ENCODE measurements at places on chromosomes 7 and 10.

DNA sequence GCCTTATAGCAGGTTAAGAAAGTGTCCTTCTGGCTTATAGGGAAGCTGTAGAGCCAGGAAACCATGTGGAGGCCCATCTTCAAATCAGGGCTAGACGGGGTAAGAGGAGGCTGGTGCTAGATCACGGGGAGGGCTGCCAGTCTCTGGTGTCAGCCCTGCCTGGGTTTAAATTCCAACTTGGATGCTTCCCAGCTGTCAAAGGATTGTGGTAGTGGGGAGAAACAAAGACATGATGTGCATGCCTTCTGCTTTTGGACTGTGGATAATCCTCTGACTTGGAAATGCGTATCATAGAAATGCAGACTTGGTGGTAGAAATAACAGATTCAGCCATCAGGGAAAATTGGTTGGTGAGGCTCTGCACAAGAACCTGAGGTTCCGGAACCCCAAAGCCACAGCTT lies 325.6 kb downstream of the PHTF2 start:
- DNase-seq = no peak

DNA sequence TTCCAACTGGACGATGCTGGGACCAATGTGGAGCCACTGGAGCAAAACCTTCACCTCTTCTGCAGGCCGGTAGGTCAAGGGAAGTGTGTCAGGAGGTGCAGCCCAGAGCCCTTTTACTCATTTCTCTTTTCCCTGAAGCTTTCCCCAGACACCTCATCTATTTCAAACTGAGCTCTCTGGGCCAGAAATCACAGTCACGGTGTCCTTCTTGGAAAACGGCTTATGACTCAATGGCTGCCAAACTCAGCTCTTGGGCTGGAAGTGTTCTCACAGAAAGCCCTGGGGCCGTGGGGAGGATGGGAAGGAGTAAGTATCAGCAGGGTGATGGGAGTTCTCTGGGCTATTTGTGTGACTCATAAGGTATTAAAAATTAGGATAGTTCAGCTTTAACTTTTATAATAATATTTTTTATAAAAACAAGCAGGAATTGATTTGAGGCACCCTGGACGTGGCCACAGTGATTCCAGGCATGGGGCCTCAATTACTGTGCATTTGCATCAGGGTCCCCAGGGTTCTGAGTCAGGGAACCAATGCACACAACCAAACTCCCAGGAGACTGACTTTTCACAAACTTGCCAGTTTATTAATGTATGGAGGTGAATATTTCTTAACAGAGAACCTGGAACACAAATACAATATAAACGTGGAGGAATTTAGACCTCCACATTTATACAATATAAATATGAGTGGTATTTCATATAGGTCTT lies 187.4 kb upstream of the TMEM72 start:
- DNase-seq = no peak

- DNase-seq = no peak
These were observed 252.9 kb downstream of the HGF start for GRCh38 chr7:81516898-81517297.

GRCh38 chr10:97519342-97519741 lies 20.6 kb downstream of the UBTD1 start:
- no peak for DNase-seq

DNA sequence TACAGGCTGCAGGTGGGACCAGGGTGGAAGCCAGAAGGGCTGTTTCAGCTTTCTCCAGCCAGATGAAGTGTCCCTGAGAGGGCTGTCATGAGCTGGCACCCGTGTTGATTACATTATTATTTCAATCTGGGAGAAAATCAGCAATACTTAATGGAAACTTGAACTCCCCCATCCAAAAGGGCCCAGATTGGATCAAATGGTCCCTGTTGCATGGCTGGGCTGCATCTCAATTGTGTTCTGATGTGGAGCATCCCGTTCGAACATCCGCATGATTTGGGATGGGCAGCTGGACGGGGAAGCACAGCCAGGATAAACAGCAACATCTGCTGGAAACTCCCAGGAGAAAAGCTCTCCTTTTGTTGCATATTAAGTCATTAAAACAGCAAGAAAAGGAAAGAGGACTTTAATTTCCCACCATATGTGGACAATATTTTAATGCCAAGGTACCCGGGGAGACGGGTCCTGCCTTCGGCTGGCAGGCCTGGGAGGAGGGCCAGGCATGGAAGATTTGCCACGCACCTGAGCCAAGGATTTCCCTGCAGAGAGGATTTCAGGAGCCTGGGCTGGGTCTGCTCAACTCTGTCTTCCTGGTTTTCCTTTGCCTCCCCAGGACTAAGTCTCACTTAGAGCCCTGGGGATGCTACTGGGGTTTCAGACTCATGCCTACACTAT lies 52.4 kb downstream of the NPTX2 start:
- no peak for DNase-seq

- DNase-seq = no peak
These were observed 63.5 kb upstream of the C1GALT1 start for GRCh38 chr7:7118822-7119221.

DNA sequence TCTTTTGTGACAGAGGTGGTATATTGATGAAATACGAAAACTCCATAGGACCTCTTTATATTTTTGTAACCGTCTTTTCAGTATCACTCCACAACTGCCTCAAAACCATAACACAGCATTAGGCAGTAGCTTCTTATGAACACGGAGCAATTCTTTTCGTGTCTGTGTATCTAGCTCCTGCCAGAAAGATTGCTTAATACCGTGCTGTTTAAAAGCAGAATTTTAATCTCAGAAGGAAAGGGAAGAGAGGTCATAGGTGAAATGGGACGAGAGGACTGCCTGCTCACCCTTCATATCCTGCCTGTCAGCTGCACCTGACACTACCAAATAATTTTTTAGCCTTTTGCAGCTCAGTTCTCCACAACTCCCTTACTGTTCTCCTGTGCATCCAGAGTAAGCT lies 200.7 kb downstream of the DNAH11 start:
- no peak for DNase-seq

DNA sequence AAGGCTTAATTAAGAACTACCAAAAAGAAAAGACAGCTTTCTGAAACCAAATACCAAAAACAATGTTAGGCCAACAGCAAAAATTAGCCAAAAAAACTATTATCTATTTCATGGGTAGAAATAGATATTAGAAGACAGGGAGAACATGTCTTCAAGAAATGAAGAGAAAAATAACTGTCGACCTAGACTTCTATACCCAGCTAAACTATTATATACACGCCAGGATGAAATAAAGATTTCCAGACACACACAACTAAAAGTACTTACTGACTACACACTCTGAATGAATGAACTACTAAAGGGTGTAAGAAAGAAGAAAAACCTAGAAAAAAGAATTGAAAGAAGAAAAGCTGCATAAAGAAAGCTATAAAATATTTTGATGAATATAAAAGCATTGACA lies 11.5 kb upstream of the CDHR3 start:
- DNase-seq = no peak

DNA sequence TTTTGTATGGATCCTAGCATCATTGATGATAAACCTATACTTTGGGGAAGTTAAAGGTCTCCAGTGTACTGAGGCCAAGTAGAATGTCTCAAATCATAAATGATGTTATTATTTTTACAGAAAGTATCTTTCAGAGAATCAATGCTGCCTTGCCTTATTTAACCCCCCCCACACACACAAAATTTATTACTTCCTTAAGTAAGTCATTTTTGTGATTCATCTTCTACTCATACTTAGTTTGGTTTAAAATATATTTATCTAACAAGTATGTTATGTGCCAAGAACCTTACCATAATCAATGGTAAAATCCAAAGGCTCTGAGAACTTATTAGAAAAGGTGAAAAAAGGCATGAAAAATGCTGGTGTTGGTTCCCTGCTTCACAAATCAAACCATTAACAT lies 18.8 kb upstream of the CLDN12 start:
- DNase-seq = no peak

GRCh38 chr10:6171881-6172695 lies 30.6 kb upstream of the PFKFB3 start:
- DNase-seq = no peak

GRCh38 chr7:102190776-102191350 lies 95.8 kb upstream of the SH2B2 start:
- DNase-seq = no peak

DNA sequence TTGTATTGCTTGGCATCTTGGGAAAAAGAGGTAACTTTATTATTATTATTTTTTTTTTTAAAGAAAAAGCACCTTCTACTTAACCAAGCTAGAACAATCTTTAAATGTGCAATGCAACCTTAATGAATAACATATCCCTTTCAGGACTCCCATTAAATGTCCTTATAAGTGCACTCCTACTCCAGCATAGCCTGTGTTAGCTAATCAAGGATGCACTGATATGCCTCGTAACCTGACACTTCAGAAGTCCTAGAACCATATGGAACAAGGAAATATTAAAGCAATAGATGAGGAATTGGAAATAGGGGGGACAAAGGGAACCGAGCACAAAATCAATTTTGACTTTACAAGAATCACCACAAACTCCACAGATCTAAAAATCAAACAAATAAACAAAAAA lies 522.4 kb downstream of the PARD3 start:
- no peak for DNase-seq

DNA sequence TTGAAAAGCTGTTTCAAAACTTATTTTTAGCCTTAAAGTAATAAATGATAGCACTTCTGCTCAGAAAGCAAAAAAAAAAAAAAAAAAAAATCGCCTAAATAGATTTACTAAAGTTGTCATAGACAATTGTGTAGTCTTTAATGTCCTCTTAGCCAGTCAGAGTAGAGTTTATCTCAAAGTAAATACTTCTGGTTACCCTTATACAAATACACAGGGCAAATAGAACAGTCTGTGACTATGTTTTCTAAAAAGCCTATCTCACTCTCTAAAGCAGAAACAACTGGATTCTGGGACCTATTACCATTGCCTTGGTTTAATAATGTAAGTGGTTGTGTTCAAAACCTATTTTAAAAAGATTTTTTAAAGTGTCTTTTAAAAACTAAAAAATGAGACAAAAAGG lies 156.2 kb upstream of the THSD7A start:
- no peak for DNase-seq

GRCh38 chr10:86661161-86662025 lies 6.9 kb upstream of the LDB3 start:
- DNase-seq = no peak

GRCh38 chr7:94355454-94355853 lies 39.2 kb upstream of the COL1A2 start:
- DNase-seq = no peak

DNA sequence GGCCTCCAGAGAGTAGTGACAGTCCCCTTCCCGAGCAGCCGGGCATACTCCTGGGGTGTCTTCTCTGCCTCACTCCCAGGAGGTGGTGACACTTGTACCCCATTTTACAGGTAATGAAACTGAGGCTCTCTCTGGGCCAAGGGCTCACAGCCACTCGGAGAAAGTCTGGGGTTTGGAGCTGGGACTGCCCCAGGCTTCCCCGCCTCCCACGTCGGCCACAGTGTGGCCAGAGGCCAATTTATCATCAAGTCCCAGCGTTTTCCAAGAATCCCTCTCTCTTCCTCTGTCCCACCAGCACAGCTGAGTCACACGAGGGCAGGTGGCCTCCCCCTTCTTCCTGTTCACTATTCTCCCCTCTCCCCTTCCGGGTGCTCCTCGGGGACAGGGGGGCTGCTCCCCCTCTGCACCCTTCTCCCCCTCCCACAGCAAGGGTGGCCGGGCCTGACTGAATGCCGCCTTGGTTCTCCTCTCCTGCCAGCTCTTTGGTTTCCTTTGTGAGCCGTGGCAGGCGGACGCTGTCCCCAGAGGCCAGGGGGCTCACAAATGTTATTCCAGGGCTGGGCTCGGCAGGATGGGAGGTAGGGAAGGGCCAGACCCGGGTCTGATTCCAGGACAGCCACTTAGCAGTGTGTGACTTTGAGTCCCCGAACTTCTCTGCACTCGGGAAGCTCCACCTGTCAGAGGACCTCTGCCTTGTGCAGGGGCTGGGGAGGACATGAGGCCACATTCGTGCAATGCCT lies 17.7 kb downstream of the CLIP2 start:
- DNase-seq = no peak

DNA sequence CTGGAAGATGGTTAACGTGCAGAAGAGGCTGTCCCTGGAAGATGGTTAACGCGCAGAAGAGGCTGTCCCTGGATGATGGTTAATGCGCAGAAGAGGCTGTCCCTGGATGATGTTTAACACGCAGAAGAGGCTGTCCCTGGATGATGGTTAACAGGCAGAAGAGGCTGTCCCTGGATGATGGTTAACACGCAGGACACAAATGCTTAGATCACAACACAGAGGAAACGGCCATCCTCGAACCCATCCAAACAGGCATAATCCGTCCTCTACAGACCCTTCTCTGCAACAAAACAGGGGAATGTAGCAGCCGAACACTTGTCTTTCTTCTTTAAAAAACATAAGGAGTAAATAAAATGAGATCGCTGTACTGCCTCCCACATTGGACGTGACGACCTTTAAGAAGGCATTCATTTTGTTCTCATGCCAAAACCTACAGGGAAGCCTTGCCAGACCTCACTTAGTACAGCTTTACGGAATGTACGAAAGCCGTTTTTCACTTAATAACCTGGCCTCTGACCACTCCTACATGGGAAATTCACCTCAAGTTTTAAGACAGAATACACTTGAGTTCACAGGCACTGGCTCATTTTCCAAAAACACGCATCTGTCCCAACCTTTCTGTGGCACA lies 245.2 kb downstream of the ZMYND11 start:
- no peak for DNase-seq

- DNase-seq = no peak
These were observed 108.9 kb downstream of the EXOC4 start for GRCh38 chr7:133361806-133362205.

DNA sequence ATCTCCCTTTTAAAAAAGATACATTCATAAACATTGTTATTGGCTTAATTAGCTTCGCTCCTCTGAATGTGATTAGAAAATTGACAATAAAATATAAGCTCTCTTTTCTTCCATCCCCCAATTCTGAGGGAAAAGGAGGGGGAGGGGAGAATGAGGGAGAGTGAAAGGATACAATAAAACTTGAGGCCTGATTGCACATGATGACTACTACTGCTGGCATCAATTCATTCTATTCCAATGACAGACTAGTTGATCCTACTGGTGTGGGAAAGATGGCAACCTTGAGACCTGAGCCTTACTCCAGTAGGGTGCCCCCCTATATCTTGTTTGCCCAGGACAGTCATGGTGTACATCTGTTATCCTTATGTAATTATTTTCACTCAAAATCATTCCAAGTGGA lies 4.5 kb upstream of the IQUB start:
- no peak for DNase-seq

DNA sequence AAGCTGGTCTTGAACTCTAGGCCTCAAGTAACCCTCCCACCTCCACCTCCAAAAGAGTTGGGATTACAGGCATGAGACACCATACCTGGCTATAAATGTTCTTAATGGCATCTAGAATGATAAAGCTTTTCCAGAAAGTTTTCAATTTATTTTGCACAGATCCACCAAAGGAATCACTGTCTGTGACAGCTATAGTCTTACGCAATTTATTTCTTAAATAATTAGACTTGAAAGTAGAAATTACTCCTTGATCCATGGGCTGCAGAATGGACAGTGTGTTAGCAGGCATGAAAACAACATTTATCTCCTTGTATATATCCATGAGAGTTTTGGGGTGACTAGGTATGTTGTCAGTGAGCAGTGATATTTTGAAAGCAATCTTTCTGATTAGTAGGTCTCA lies 33.8 kb downstream of the GALNT11 start:
- no peak for DNase-seq
